ENCODE measurements at places on chromosomes 4 and X.
A peak's percentile ranks its signal among the peaks of the same experiment; 100 is the strongest.

DNA sequence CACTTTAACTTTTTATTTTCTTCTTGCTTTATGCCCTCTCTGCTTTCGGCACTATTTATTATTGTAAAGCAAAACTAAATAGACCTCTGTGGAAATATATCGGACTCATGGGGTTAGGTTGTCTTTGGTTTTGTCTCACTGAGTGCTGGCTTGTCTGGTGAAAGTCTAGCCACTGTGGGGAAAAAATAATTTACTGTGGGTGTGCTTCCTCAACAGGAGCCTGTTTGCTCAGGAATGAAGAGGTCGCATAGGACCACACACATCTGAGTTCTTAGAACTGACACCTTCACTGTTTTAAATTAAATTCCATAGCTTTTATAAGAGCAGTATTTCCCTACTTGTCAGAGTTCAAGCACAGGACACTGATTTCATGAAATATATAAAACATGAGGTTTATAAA is 103.0 kb upstream of the BMPR1B start:
- no peak for DNase-seq

- no peak for DNase-seq
These were observed 826 bp downstream of the POU4F2 start for GRCh38 chr4:146639506-146639932.

DNA sequence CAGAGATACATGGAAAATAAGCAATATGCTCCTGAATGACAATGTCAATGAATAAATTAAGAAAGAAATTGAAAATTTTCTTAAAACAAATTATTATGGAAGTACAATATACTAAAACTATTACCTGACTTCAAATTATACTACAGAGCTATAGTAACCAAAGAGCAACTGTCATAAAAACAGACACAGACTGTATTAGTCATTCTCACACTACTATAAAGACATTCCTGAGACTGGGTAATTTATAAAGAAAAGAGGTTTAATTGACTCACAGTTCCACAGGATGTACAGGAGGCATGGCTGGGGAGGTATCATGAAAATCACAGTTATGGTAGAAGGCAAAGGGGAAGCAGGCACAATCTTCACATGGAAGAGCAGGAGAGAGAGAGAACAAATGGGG is 60.0 kb upstream of the CYSLTR1 start:
- no peak for DNase-seq

GRCh38 chrX:21993265-21993664 is 38.9 kb upstream of the PHEX start:
- DNase-seq: no peak

- no peak for DNase-seq
These were observed 263.5 kb downstream of the AFF2 start for GRCh38 chrX:148763896-148764295.

DNA sequence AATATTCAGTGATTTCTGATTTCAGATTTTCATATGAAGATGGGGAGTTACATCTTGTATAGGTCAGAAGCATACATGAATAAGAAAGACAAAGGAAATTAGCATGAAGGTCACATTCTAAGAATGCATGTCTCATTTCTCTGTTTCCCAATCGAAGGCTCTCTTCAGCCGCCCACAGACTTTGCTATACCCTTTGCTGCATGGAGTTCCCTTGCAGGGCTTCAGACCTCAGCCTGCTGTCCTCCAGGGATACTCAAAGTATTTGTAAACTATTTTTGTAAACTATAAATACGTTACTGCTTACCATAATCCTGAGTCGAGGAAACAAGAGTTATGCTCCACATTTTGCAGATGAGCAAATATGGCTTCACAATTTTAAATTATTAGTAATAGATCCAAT is 738.4 kb downstream of the PCDH18 start:
- DNase-seq: no peak

- DNase-seq: no peak
These were observed 63.0 kb upstream of the LNX1 start for GRCh38 chr4:53654300-53654758.

DNA sequence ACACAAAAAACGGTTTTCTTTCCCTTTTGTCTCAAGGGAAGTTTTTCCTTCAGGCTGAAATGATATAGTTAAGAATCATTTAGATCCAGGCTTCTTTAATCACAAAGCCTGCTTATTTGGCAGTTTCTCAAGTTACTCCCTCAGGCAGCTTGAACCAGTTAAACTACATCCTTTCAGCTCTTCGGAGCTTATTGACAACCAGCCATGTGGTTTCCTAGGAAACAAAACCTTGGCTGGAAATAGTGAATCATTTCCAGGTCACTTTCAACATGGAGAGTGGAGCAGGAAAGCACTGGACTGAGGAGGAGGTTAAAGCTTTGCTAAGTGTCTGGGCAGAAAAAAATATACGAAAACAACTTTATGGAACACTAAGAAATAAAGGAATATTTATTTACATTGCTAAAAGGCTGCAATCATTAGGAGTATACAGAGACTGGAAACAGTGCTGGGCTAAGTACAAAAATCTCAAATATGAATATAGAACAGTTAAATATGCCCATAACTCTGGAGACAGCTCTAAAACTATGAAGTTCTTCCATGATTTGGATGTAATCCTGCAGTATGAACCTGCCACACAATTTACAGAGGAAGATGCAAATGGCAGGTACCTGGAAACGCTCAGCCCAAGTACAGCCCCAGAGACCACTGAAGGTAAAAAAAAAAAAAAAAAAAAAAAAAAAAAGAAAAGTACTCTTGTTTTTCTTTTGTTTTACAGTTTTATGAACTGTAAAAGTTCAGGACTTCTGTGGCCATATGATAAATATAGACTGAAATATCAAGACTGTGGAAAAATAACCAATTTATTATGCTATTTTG is 23.2 kb upstream of the AASDH start:
- peak; percentile 77 for DNase-seq

GRCh38 chr4:99868126-99868596 is 26.1 kb downstream of the LAMTOR3 start:
- no peak for DNase-seq

- no peak for DNase-seq
These were observed 605.5 kb upstream of the PITX2 start for GRCh38 chr4:111228396-111228795.

GRCh38 chr4:73248821-73249220 is 9.8 kb downstream of the ANKRD17 start:
- no peak for DNase-seq

GRCh38 chrX:30283456-30284200 is 25.6 kb downstream of the NR0B1 start:
- no peak for DNase-seq

- DNase-seq: no peak
These were observed 63.1 kb upstream of the AFAP1 start for GRCh38 chr4:8002525-8003309.

Data from Caco-2 (cell line).